ENCODE measurements at places on chromosomes 13 and 19.

GRCh38 chr13:60654415-60654814 lies 257.4 kb downstream of the TDRD3 start:
- DNase-seq, result no peak

DNA sequence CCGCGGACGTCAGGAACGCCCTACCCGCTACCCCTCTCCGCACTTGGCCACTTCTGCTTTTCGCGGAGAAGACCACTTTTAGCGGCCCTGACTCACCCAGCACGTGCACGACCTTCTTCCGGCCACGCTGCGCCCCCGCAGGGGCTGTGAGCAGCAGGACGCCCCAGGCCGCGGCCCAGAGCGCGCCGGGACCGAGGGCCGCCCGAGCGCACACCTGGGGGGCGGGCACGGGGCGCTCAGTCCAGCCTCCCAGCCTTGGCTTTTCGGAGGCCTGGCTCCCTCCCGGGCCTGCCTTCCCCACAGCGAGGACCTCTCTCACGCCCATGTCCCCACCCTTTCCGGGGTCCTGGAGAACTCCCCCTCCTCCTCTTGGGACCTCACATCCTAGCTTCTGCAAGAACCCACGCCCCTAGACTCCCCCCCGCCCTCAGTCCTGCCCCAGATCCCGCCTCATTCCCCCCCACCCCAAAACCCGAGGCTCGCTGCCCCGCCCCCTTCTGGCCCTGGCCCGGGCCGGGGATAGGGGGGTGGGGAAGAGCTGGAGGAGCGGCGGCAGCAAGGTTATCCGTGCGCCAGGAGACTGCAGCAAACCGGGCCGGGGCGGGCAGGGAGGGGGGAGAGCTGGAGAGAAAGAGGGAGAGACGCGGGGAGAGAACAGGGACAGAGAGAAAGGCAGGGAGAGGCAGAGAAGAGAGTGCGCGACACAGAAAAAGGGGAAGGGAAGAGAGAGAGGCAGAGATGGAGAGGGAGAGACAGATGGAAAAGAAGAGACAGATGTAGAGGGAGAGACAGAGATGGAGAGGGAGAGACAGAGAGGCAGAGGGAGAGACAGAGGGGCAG lies 11.5 kb downstream of the TM6SF2 start:
- DNase-seq, result no peak

GRCh38 chr19:13839130-13839937 lies 37.6 kb upstream of the NANOS3 start:
- DNase-seq, result peak; percentile 80

DNA sequence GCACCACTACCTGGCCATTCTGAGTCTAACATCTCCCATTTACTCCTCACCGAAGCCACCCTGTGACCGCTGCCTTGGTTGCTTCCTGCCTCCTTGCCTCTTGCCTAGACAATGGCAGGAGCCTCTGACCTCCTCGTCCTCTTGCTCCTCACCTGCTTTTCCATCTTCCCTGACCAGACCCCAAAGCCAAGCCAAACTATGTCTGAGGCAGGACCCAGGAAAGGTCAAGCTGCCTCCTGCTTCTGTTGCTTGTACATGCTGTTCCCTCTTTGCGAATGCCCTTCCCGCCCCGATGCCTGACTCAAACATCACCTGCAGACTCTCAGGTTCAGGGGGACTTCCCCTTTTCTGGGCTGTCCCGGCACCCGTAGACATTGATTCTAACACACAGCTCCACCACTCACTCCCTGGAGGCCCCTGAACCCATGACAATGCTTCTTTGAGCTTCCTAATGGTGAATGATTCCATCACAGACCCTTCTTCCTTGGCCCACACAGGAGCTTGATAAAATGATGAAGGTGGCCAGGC lies 60.8 kb downstream of the F2RL3 start:
- DNase-seq, result no peak

- no peak for DNase-seq
Observed at GRCh38 chr13:27721681-27722080, 70.6 kb upstream of the GSX1 start.

DNA sequence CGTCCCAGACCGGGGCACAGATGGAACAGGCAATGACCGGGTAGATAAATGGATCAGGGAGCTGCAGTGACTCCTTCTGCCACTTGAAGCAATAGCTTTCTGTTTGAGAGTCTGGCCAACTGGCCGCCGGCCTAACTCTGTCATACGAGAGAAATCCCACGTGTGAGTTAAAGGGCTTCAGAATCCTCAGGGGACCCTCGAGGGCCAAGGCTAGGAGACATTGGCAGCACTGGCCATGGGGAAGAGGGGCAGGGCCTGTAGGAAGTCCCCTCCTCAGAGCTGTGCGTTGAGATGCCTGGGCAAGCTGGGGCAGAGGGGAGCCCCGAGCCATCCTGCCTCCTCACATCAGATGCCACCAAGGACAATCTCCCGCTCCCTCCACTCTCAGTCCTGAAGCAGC lies 51.6 kb downstream of the KLF2 start:
- DNase-seq, result no peak

DNA sequence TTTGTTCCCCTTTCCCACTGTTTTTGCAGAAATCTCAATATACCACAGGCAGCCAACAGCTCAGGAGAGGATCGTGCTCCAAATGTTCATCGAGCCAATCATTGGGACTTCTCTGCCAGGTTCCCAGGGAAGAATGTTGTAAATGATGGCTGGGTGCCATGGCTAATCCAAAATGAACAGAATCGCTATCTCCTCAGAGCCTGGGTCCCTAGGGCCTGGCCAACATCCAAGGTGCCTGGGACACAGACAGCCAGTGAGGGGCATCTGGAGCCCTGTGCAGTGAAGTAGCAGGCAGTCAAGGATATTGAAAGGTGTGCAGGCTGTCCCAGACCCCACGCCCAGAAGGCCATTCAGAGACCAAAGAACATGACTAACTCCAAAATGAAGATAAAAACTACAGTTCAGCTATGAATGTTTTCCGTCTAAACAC lies 37.8 kb downstream of the BRD4 start:
- DNase-seq, result no peak

- no peak for DNase-seq
Observed at GRCh38 chr19:14165990-14166830, 29.8 kb upstream of the ASF1B start.

DNA sequence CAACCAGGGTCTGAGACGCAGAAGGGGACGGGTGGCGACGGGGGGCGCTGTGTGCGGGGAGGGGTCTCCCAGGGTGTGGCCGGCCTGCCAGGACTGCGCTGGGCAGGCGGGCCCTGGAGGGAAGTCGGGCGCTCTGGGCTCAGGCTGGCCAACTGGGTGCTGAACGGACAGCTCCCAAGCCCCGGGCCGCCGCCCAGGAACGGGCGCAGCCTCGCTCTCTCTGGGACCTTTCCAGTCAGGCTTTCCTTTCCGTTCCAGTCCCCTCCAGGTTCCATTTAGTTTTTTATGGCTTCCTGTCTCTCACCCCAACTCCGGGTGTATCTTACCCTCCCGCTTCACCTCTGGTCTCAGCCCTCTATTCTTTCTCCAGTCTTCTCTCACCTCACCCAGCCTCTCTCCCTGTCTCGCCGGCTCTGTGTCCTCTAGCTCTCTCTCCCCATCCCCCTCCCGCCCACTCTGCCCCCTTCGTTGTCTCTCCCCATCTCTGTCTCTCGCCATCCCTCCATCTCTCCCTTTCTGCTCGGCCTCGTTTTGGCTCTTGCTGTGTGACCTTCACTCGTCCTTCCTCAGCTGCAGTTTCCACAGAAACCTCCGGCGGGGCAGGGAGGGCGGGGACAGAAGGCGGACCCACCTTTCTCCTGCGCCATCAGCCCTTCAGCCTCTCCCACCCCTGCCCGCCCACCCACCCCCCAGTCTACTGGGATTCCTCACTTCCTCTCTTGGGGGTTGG lies 3.3 kb upstream of the ATP1A3 start:
- DNase-seq, result no peak

DNA sequence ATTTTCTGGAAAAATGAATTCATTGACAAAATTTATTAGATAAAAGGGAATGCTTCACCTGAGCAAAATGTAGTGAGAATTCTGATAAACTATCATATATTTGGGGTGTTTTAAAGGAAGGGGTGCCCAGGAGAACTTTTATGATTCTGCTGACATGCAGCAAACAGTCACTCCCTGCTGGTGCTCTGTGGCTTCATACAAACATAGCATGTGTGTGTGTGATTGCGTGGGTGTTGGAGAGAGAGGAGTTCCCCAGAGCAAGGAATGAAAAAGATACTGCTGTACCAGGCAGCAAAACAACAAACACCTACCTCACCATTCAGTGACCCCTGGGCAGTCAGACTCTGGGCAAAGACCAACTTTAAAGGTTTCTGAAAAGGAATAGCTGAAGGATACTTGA lies 546.7 kb downstream of the RFC3 start:
- no peak for DNase-seq

DNA sequence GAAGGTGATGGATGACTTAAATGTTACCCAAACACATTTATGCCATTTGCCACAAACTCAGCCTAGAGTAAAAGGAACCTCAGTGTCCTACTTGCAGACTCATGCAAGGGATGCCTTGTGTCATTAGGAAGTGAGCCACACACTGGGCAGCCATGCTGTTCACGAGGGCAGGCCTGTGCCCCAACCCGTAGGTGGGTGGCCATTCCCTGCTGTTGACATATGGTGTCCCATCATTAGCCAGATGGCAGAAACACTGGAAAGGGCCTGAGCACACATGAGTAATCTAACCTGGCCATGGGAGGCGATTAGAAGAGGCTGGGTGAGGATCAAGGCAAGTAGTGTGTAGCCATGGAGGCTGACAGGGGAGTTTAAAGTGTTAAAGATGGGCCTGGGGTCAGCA lies 9.7 kb upstream of the LRCH1 start:
- DNase-seq, result no peak

- DNase-seq, result no peak
Observed at GRCh38 chr19:55156202-55157063, 1.1 kb downstream of the TNNI3 start.

GRCh38 chr19:8571006-8571411 lies 6.2 kb downstream of the MYO1F start:
- DNase-seq, result peak; percentile 49

- no peak for DNase-seq
Observed at GRCh38 chr13:107373551-107373950, 805.6 kb upstream of the ARGLU1 start.

GRCh38 chr19:16821081-16821480 lies 8.1 kb upstream of the SIN3B start:
- DNase-seq, result no peak

DNA sequence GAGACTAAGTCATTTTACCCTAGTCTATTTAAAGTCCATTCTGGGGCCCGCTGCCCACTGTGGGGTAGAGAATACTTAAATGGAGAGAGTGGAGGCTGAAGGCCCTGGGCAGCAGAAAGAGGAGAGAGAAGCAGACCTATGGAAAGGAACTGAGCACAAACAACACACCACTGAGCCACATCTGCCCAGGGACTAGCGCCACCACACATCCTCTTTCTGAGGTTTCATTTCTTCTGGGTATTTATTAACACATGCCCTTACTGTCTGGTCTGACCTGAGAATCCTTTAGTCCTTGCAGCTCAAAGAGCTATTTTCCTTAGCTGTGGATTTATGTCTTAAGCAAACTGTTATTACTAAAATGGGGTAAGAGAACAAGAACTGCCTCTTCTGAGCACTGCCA lies 154.0 kb downstream of the NALCN start:
- DNase-seq, result no peak

DNA sequence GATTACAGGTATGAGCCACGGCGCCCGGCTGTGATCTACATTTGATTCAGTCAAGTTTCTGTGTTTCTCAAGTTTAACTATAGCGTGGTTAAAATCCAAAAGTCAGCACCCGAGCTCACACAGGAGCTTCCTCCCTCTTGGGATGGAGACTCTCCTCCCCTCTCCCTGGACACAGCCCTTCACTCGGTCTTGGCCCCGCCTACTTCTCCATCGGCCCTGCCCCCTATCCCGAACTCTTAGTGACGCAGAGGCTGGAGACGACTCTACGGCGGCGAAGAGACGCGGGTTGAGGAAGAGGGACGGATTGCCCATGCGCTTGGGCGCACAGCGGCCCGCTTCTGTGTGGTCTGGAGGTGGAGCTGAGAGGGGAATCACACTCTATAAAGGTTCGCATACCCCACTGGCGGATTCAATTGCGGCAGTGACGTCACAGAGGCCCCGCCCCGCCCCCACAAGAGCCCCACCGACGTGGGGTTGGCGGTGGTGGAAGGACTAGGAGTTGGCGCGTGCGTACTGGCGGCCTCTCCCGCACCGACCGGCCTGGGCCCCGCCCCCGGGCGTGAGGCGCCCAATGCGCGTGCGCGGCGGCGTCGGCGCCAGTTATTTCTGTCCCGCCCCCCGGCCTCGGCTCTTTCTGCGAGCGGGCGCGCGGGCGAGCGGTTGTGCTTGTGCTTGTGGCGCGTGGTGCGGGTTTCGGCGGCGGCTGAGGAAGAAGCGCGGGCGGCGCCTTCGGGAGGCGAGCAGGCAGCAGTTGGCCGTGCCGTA lies at the start of gene TRIM28:
TRIM28 (plus strand) TSS at position 239 of the 765 bp plus-strand sequence. CDS start 694 bp downstream, outside the sequence.
- peak; percentile 100 for DNase-seq

- peak; percentile 60 for DNase-seq
Observed at GRCh38 chr19:17950310-17951156, 16.4 kb upstream of the KCNN1 start.

- no peak for DNase-seq
Observed at GRCh38 chr19:35639863-35640262, 1.7 kb upstream of the ETV2 start.

- DNase-seq, result no peak
Observed at GRCh38 chr13:26880735-26881134, 120.1 kb upstream of the GPR12 start.

GRCh38 chr13:23462815-23463559 lies 29.5 kb upstream of the SACS start:
- no peak for DNase-seq

DNA sequence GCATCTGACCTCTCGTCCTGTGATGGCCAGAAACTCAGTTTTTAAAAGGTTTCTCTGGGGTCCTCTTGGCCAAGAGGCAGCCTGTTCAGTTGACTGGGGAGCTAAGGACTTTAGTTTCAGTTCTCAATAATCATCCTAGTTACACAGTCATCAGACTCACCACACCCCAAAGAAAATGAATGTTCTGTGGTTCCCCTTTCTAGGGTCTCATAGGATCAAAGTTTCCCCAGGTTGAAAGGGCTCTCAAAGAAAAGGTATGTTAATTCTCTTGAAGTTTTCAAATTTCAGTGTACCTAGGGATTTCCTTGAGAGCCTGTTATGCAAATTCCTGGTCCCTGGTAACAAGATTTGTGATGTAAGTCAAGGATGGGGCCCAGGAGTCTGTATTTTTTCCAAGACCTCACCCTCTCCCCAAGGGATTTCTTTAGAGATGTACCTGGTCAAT lies 94.9 kb downstream of the FAM216B start:
- no peak for DNase-seq

- no peak for DNase-seq
Observed at GRCh38 chr13:66803013-66803807, 426.9 kb downstream of the PCDH9 start.

Measured in T-helper 22 cell (primary cell).